CD4-positive, alpha-beta T cell treated with Interleukin-4 for 1 hour (primary cell): ENCODE measurements at places on chromosomes 7 and 10.
A peak's percentile ranks its signal among the peaks of the same experiment; 100 is the strongest.

DNA sequence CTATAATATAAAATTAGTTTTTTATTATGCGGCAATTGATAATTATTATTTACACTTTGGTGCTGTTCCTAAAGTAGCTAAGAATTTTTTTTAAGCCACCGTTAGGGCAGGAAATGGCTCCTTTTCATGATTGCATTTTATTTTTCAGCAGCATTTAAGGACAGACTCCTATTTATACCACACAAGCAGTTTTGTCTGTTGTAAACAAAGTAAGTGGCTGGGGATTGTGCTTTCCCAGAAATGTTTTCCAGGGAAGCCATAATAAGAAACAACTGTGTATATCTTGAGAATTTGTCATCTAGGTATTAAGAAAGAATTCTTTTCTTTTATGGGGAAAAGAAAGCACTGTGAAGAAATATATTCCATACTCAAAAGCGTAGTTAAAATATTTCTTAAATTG is 232.0 kb downstream of the VTI1A start:
- DNase-seq: no peak

GRCh38 chr7:151152643-151153513 is 14.6 kb downstream of the GBX1 start:
- DNase-seq: no peak

GRCh38 chr10:120701381-120701780 is 149.8 kb upstream of the WDR11 start:
- no peak for DNase-seq

DNA sequence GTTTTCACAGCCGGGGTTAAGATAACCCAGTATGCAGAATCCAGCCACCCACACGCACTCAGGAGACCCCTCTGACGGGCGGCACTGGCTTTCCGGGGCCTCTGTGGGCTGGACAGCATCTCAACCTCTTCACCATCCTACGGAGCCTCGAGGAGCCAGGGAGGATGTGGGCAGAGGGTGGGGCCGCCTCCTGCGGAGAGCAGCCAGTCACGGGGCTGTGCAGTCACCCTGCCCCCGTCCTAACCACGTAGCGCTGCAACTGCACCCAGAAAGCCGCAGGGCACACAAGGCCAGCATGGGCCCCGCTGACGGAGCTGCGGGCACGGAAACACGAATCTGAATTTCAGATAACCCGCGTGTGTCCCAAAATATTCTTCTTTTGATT is 270.3 kb downstream of the ELFN1 start:
- peak; percentile 92 for DNase-seq
